AG09319 (cell line): ENCODE measurements at places on chromosomes 6 and 20.

DNA sequence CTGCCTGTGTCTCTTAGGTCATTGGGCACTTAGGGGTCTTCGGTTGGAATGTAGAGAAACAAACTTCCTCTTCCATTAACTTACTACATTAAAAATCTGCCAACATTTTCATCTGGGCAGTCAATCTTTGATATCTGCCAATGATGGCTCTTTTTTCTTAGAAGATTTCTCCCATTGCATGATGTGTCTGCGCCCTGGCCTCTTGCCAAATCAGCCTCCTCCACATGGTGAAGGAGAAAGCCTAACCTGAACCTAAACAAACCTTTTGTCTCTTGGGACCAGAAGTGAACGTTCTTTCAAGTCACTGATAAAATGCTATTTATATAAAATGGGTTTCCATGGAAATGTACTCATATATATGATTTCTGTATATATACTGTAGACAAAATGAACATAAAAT is 998.9 kb upstream of the GJE1 start:
- no peak for DNase-seq

GRCh38 chr6:40958738-40959137 is 80.3 kb downstream of the UNC5CL start:
- no peak for DNase-seq

GRCh38 chr6:157239671-157240058 is 83.7 kb downstream of the TMEM242 start:
- DNase-seq: no peak

GRCh38 chr6:128017288-128017687 is 116.4 kb upstream of the THEMIS start:
- no peak for DNase-seq

DNA sequence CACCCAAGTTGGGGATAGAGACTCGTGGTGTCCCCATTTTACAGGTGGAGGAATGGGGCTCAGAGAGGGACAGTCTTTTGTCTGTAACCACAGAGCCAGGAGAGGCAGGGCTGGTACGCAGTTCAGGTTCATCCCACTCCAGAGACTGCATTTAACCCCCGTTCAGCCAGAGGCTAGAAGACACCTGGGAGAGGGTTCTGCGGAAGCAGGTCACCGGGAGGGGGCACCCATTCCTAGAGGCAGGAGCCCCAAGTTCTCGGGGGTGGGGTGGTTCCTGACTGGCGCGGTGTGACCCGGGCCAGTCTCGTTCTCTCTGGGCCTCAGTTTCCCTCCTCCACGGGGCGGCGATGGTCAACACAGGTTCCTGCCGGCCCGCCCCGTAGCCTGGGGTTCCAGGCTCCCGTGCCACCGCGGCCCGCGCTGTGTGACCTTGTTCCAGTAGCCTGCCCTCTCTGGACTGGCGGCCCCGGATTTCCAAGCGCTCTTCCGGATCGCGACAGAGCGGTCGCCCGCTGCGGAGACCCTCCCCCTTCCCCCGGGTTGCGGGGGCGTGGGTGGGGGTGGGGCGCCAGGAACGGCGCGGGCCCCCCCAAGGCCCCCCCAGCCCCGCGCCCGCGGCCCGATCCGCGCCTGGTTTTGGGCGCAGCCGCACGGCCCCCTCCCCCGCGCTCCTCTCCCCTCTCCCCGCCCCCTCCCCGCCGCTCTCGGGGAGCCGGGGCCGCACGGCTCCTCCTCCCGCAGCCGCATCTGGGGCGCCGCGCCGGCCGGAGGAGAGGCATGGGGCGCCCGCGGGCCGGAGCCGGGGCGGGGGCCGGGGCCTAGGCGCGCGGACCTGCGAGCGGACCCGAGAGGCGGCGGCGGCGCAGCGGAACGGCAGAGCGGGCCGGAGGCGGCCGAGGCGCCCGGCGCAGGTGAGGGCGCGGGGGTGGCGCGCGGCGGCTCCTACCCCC is at the start of gene DLGAP4:
DLGAP4 (plus strand) TSS at position 738 of the 950 bp plus-strand sequence. CDS start 125,379 bp downstream, outside the sequence.
- DNase-seq: no peak

DNA sequence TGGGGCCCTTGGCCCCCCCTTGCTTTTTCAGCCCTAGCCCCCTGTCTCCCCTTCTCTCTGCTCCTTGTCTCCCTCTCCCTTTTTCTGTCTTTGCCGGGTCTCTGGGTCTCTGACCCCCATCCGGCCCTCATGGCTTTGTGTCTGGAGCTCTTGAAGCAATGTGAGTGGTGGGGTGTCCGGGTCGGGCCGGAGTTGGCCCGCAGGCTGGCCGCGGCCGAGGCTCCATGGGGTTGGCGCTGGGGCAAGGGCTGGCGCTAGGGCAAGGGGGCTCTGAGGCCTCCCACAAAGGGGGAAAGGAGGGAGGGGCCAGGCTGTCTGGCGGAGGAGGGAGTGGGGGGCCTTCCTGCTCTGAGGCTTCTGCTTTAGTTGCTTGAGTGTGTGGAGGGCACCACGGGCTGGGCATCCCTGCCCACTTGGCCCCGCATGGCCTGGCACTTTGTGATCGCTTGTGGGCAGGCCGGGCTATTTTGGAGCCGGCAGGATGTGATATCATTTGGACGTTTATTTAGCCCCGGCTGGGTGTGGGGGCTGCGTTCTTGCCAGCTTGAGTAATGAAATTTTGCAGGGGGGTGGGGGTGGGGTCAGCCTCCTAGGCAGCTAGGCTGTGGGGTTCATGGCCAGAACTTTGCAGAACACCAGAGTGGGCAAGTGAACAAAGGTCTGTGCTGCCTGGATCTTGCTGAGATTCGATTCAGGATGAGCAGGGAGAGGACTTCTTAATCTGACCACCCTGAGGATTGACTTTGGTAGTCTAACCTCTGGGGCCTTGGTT is 78.7 kb upstream of the MYL9 start:
- no peak for DNase-seq

- no peak for DNase-seq
Observed at GRCh38 chr6:8738951-8739350, 303.6 kb upstream of the SLC35B3 start.

GRCh38 chr20:47360297-47361056 is 4.0 kb upstream of the ZMYND8 start:
- DNase-seq: peak; percentile 62

- DNase-seq: peak; percentile 24
Observed at GRCh38 chr6:33344701-33345697, 27.5 kb upstream of the ZBTB22 start.

DNA sequence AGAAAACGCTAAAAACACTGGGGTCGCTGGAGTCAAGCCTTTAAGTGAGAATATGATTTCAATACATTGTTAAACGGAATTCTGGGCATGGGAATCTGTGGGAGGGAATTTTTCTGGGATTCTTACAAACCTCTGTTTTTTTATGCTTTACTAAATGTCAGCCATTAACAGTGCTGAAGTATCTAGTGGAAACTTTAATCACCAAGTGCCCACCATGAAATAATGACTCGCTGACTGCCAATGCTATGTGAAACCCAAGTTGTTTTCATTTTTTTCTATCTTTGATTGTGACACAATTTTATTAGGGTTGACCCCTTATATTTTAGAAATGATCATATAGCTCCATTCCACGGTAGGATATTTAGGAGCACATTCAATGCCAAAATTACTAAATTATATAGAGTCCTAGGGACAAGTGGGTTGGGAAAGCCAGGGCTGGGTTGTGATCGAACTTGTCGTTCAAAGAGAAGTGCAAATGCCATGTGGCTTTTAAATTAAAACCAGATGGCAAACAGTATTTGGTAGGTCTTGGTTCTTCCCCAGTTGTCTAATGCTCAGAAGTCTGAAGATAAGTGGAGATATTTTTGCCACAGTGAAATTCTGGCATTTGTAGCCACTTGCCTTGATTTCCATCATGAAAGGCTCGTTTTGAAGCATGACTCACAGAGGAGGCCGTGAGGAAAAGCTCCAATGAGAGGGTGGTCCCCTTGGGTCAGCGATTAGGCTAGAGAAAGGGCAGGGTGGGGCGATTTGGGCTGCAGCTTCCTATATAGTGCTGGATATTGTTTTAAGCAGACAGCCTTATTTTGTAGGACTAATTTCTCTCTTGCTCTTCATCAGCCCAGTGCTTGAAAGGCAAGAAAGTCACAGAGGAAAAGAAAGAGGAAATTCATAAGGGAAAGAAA is 254.4 kb upstream of the JAG1 start:
- no peak for DNase-seq

DNA sequence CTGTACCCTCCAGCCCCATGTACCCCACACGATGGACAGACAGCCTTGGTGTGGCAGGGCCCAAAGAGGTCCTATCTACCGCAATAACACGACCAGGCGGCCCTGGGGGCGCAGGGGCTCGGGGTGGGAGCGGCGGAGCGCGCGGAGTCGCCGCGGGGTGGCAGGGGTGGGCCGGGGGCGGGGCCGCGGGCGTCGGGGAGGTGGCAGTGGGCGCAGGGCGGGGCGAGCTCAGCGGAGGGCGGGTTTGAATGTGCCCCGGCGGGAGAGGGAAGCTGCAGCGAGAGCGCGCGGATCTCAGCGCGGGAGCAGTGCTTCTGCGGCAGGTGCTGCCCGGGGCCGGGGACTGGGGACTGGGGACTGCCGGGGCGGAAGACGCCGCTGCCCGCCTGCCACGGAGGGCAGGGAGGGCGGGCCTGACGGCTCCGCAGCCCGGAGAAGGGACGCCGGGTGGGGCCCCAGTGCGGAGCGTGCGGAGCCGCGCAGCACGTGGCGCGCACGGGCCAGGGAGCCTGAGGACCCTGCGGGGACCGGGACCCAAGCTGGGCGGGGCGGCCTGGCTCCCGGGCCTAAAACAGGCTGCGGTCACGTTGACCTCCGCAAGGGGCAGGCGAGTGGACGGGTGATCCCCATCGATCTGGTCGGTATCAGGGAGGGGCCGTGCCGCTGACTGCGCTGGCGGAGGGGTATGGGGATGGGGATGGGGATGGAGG is at the start of gene SLC29A1:
SLC29A1 (plus strand) TSS at position 277 of the 710 bp plus-strand sequence. CDS start 3,719 bp downstream, outside the sequence.
- no peak for DNase-seq

- peak; percentile 18 for DNase-seq
Observed at GRCh38 chr20:47055699-47056369, 161.2 kb downstream of the EYA2 start.

- DNase-seq: no peak
Observed at GRCh38 chr20:48919882-48920526, 1.5 kb upstream of the ARFGEF2 start.

DNA sequence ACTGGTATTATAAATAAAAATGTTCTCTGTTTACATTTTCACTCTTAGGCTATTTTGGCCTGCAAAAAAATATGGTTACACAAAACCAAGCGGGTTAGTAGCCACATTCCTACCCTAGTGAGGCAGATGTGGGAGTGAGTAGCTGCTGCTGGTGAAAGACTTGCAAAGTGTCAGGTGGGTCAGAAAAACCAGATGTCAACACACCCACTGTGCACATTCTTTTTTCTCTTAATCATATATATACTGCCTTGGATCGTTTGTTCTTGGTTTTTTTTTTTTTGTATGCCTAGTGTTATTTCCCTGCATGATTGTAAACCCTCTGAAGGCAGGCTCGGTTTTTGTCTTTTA is 68.0 kb upstream of the TFB1M start:
- DNase-seq: peak; percentile 15

DNA sequence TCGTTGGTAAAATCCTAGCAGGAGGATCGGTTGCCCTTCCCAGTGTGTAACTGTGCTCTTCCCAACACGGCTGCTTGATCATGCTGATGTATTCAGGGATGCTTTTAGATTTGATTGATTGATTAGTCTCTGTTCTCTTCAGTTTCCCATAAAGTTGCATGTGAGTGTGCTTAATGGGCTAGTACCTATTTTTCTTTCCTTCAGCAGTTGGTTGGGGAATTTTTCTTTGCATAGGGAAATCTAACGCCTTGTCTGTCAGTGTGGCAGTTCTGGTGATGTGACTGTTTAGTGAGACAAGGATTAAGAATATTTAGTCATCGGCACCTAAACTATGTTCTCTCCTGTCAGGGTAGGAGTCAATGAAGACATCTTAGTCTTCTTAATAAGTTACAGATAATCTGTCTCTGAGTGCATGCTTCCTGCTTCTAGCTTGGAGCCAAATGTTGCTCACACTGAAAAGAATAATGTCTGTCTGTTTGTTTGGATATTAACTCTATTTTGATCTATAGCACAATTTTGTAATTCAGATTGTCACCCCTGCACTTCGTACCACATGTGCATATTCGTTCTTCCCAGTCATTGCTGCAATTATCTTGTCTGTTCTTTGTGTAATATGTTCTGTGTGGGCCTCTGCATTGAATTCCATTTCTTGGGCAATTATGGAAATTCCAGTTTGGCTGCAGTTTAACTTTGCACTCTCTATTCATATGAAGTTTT is 169.9 kb downstream of the EDN1 start:
- DNase-seq: no peak

GRCh38 chr20:4677846-4678245 is 43.9 kb upstream of the PRND start:
- no peak for DNase-seq

GRCh38 chr6:160141001-160141726 is 19.5 kb downstream of the SLC22A1 start:
- peak; percentile 15 for DNase-seq

GRCh38 chr6:137754366-137754765 is 112.7 kb upstream of the TNFAIP3 start:
- no peak for DNase-seq

- DNase-seq: peak; percentile 52
Observed at GRCh38 chr20:4512891-4513550, 208.7 kb upstream of the PRND start.

DNA sequence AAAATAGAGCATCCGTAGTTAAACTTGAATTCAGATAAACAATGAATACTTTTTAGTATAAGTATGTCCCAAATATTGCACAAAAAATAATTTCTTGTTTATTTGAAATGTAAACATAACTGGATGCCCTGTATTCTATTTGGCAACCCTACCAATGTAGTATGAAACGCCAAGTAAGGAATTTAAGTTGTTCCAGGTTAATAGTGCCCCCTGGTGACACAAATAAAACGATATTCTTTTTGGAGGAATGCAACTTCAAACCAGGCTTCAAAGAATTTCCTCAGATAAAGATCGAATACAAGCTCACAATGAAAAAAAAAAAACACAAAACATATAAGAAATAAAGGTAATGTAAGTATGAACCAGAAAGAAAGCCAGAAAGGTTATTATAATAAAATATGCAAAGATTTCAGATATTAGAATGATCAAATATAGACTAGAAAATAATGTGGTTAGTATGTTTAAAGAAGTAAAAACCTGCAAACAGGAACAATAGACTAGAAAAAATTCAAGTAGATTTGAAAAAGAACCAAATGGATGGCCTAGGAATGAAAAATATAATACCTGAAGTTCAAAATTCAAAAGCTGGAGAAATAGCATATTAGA is 18.4 kb upstream of the AKAP7 start:
- no peak for DNase-seq

- DNase-seq: peak; percentile 27
Observed at GRCh38 chr6:132445201-132445951, 44.1 kb upstream of the MOXD1 start.

- no peak for DNase-seq
Observed at GRCh38 chr6:137692806-137693205, 174.3 kb upstream of the TNFAIP3 start.

DNA sequence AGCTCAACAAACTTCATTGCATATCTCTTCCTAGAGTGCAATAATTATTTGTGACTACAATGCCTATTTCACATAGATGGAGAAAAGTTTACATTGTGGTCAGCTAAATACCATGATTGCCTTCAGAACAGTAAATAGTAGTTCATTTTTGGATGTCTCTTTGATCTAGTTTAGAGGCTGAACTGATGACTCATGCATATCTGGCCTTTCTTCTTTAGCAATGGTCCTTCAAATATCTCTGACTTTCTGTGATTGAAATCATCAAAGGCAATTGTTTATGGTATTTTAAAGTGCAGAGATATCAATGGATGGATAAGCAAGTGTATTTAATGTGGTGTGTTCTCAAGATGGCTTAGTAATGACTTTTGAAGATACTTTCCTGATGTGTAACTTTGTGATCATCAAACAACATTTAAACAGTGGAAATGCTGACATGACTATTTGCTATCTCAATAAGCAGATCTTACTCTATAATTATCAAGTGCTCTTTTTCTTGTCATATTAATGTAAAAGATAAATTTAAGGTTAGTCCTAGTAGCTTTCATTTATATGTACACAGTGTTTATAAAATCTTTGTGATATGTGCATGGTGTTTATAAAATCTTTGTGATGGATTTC is 523.7 kb upstream of the SLC35B3 start:
- no peak for DNase-seq
